ENCODE measurements at places on chromosomes 11 and 22.

- DNase-seq, result no peak
Observed at GRCh38 chr22:28576162-28576561, 103.5 kb downstream of the TTC28 start.

DNA sequence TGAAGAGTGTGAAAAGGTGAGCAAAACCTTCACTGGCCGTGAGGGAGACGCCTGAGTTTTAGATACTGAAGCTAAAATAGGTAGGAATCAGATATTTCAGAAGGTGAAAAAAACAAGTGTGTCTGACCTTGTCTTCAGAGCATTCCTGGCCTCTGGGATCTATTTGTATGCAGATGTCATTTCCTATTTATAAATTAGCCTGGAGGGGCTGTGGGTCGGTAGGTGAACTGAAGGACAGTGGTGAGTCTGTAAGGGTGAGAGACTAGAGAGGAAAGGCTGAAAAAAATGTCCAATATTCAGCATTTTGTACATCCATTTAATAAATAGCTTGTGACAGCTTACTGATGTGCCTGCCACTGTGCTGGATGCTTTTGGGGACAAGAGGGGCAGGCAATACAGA, 302.1 kb downstream of the DDX10 start:
- no peak for DNase-seq

- DNase-seq, result no peak
Observed at GRCh38 chr11:107118025-107118720, 99.9 kb upstream of the GUCY1A2 start.

DNA sequence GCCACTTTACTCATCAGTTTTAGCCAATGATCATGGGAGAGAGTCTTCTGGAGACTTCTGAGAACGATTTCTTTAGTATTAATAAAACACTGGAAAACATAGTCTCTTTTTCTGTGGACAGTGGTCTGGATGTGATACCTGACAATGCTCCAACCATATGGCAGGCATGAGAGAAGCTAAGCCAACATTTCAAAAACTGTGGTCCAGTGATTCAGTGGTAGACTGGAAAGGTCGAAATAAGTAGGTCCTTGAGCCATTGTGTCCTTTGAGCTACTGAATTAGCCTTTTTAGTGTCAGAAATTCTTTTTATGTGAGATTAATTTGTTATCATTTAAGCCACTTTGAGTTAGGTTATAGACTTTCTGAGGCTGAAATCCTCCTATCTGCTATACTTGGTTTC, 197.7 kb upstream of the CTSC start:
- no peak for DNase-seq

DNA sequence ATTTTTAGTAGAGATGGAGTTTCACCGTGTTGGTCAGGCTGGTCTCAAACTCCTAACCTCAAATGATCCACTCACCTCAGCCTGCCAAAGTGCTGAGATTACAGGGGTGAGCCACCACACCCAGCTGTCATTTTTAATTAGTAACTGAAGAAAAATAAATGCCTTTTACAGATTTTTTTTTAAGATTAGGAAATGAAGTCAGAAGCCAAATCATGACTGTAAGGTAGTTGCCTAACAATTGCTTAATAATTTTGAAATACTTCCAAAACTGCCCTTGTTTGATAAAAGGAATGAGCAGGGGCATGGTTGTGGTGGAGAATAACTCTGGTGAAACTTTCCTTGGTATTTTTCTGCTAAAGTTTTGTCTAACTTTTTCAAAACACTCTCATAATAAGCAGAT, 98.9 kb upstream of the SLC5A12 start:
- no peak for DNase-seq

DNA sequence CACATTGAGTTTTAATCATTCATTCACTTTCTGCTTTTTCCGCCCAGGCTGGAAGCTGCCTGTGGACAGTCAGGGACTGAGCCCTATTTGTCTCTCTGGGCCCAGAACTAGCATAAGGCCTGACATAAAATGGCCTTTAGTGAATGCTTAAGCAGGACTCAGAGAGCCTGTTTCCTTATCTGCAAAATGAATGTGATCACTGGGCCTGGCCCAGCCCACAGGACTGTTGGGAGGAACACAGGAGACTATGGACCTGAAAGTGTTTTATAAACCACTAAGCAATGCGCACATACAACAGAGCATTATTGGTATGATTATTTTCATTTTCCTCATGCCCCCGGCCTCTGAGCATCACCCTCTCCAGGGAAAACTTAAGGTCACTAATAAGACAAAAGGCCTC, 3.9 kb upstream of the MYH9 start:
- no peak for DNase-seq

DNA sequence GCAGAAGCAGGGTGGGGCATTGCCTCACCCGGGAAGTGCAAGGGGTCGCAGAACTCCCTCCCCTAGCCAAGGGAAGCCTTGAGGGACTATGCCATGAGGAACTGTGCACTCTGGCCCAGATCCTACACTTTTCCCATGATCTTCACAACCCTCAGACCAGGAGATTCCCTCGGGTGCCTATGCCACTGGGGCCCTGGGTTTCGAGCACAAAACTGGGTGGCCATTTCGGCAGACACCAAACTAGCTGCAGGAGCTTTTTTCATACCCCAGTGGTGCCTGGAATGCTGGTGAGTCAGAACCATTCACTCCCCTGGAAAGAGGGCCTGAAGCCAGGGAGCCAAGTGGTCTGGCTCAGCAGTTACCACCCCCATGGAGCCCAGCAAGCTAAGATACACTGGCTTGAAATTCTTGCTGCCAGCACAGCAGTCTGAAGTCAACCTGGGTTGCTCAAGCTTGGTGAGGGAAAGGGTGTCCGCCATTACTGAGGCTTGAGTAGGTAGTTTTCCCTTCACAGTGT, 573.7 kb upstream of the ANO3 start:
- DNase-seq, result no peak

DNA sequence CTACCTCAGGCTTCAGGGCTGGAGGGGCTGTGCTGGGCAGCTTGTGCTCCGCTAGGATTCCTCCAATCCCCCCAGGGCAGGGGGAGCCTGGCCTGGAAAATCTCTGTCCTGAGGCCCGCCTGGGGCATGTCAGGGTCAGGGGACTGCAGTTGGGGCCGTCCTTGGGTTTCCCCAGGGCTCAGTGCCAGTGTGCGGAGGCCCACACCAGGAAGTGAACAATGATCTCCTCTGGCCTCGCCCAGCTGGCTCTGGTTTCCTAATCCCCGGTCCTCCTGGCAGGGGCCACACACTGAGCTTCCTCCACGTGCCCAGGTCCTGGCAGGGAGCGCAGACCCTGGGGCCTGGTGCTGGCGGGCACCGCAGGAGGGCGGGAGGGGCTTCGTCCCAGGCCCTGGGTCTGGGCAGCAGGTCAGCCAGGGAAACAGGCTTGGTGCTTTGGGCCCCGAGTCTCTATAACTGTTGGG, 1.4 kb upstream of the MUC2 start:
- no peak for DNase-seq

- no peak for DNase-seq
Observed at GRCh38 chr11:68660066-68660810, 24.1 kb upstream of the GAL start.

- DNase-seq, result no peak
Observed at GRCh38 chr22:46119093-46119728, 31.1 kb upstream of the PPARA start.

DNA sequence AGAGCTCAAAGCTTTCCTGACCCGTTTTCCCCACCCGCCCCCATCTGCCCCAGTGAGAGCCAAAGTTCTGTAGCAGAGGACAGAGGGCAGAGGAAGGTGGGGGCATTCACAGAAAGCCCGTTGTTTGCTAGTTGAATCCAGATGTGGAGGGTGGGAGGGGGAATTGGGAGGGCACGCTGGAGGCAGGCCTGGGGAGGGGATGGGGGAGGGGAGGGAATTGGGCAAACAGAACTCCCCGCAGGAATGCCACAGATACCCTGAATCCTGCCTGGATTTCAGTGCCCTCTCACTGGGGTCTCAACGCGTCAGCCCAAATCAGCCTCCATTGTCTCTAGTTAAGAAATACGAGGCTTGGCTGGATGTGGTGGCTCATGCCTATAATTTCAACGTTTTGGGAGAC, 12.9 kb upstream of the OAF start:
- DNase-seq, result no peak

DNA sequence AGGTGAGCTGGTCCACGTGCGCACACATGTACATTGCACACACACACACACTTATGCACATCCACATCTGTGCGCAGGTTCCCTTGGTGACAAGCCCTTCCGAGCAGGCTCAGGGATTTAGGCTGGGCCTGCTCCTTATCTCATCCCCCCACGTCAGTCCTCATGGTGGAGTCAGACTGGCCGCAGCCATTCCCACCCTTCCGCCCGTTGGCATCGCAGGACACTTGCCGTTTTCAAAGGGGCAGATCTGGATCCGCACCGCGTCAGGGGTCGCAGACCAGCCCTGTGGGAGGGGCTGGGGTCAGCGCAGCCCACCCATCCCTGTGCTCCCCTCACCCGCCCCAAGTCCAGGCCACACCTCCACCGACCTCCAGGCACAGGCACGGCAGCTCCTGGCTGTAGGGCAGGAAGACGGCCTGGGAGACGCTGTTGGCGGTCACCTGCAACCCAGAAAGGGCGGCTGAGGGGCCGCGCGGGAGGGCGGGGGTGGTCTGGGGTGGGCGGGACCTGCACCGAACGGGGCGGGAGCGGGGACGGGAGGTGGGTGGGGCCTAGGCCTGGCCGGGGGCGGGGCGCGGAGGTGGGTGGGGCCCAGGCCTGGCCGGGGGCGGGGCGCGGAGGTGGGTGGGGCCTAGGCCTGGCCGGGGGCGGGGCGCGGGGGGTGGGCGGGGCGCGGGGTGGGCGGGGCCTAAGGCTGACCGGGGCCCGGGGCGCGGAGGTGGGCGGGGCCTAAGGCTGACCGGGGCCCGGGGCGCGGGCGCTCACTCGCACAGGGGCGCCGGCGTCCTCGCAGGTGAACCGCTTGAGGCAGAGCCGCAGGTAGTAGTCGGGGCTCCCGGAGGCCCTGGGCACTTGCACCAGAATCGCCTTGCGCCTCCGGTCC, 13.3 kb downstream of the IL17REL start:
- no peak for DNase-seq

GRCh38 chr11:11899401-11899800, 57.6 kb downstream of the USP47 start:
- no peak for DNase-seq

GRCh38 chr22:44347549-44347948, 34.8 kb upstream of the SHISAL1 start:
- DNase-seq, result no peak

- no peak for DNase-seq
Observed at GRCh38 chr11:18299721-18300120, 22.2 kb downstream of the HPS5 start.
